ENCODE measurements at places on chromosomes 3 and 15.

DNA sequence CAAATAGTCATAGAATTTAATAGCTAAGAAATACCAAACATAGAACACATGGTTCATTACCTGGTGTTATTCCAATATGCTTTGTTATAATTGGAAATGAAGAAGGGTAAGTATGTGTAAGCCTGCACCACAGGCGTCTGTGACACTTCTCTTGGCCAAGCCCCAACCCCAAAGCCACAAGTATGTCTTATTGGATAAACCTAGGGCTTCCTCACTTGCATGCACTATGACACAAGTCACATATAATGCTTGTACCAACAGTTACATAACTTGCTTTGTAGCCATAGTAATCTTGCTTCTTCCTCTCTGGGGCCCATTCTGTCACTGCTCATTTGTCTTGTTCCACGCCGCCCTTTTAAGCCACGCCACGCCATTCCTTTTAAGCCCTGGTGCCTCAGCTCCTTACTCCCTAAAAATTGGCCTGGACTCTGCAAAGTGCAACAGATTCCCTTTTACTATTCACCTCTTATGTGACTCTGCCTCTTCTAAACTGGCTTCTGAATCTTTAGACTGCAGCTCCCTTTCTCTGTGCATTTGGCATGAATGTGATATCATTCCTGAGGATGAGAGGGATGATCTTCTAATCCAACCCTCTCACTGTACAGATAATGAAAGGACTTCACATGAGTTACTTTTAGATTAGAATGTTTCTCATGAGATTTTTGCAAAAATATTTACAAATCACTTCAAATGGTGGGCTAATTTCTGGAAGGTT is 48.1 kb upstream of the EPHA3 start:
- peak; percentile 84 for DNase-seq

DNA sequence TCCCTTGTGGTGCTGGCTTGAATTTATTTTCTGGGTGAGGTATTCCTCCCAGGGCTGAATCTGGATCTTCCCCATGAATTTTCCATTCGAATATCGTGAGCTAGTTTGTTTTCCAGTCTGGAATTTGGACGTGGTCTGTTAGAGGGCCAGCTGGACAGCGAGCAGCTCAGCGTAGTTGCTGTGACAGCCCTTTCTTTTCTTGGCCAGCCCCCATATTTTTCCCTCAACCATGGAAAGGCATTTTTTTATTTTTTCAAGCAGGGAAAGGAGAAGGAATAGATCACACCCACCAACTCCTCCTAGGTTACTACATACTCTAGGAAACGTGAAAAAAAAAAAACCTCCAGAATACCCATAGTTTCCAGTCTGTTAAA is 152.0 kb downstream of the KLHL25 start:
- peak; percentile 64 for DNase-seq

GRCh38 chr3:190972196-190972595 is 109.7 kb upstream of the GMNC start:
- DNase-seq: no peak

DNA sequence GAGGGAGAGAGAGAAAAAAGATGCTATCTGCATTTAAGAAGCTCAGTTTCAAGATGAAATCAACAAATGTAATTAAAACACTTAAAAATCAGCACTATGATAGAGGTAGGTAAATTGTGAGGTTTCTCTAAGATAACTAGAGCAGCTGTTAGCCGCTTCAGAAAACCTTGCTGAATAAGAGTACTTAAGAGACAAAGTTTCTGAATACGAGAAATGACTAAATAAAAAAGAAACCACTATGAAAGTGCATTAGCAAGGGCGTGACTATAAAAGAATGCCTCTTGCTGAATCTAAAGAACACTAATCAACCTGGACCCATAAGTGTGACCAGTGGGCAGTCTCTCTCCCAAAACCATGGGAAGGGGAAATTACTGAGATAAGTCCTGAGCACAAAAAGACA is 41.8 kb downstream of the IQCB1 start:
- DNase-seq: no peak

DNA sequence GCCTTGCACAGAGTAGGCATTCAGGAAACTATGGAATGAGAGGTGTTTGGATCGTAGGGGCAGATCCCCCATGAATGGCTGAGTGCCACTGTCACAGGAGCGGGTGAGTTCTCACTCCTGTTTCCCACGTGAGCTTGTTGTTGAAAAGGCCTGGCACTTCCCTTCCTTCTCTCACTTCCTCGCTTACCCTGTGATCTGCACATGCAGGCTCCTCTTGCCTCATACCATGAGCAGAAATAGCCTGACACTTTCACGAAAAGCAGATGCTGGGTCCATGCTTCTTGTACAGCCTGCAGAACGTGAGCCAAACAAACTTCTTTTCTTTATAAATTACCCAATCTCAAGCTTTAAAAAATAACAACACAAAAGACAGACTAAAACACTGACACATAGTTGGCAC is 55.4 kb downstream of the AGBL1 start:
- no peak for DNase-seq

GRCh38 chr15:76982756-76983155 is 12.2 kb upstream of the PSTPIP1 start:
- DNase-seq: no peak

- no peak for DNase-seq
Measured at GRCh38 chr3:12612514-12613226, 51.2 kb downstream of the RAF1 start.

DNA sequence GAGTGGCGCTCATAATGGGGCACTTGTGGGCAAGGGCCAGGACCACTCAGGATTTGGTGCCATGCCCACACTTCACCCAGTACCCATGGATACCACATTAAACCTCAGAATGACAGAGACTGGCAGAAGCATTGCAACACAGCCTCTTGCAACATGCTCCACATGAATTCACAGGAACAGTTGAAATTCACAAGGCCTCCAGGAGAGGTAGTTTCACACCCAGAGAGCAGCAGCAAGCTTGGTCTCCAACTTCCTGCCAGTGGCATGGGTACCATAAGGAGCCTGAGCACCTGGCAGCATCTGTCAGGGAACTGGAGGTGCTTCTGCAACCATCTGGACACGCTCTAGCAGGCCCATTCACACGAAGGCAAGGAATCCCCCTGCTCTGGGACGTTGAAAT is 101.0 kb downstream of the OSBPL10 start:
- no peak for DNase-seq

DNA sequence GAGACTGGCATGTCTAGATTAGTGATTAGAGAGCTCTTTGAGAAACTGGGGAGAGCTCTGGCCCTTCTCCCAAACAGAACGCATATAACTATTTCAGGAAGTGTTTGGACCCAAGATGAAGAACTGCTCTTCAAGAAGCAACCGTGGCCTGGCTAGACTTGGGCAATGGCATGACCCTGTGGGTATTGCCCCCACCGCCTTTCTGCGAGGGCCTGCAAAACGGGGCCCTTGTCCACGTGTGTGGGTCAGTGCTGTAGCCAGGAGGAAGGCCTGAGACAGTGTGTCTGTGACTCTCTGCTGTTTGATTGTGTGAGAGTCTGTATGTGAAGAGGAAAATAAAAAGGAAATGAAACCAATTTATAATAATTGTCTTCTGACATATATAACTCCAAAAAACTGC is 42.5 kb downstream of the EEFSEC start:
- DNase-seq: no peak

GRCh38 chr3:22372292-22373062 is 621.5 kb upstream of the ZNF385D start:
- no peak for DNase-seq
